ENCODE measurements at places on chromosomes 6 and 20.

DNA sequence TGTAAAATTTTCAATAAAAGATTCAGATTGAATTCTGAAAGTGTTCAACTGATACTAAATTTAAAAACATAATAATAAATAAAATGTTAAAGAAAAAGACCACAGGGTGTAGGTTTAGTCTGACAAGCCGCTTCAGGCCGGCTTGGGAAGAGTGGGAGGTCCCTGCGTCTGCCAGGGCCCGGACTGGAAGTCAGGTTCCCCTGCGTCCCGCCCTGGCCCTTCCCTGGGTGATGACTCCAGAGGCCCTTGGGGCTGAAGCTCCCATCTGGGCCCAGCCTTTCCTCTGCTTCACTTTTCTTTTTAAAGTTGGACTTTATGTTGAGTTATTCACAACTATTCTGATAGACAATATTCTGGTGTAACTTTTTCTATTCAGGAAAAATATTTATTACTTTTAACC is 93.3 kb downstream of the SMOC2 start:
- no peak for DNase-seq

DNA sequence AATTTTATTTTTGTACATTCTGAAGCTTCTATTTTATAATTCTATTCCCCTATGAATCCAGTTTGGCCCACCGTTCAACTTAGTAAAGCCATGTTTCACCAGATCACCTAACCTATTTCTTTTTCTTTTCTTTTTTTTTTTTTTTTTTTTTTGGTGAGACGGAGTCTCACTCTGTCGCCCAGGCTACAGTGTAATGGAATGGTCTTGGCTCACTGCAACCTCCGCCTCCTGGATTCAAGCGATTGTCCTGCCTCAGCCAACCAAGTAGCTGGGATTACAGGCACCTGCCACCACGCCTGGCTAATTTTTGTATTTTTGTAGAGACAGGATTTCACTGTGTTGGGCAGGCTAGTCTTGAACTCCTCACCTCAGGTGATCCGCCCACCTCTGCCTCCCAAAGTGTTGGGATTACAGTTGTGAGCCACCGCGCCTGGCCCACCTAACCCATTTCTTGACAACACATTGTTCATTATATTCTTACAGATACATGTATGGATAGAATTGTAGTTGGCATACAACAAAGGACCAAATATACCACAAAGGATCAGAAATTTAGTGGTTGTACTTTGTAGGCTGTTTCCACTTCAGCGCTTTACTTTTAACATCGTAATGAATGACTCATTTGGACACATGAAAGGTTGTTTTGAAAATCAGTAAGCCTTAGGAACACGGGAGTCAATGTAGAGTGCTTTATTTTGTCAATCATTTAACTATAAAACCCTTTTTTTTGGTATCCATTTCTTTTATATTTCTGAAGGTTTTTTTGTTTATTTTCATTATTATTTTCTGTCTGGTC is 63.2 kb downstream of the GJA1 start:
- DNase-seq = peak; percentile 65

- DNase-seq = peak; percentile 61
Observed at GRCh38 chr6:138719011-138719635, 54.4 kb upstream of the CCDC28A start.

DNA sequence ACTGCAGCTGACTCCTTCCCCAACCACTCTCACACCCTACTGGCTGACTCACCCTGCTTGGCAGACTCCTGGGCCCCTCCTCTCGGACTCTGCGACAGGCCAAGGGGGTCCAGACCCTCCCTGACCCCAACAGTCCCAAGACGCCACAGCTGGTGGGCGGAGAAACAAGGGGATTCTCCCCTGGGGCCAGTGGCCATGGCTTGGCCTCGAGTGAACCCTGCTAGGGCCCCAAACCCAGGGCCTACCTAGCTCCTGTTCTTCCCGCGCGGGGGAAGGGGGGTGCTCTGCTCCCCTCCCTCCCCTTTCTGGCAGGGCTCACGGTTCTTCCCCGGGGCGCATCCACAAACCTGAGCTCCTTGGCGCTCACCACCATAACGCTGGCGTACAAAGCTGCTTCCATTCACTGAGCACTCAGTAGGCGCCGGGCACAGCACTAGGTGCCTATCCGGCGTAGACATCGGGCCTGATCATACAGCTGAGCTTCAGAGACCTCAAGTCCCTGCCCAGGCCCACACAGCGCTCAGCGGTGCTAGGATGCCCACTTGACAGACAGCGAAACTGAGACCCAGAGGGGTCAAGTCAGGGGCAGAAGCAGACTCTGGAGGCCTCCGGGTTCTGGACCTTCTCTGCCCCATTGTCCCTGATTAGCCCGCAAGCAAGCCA is 597 bp downstream of the ADA start:
- DNase-seq = no peak

GRCh38 chr6:33750244-33750991 is 3.7 kb upstream of the IP6K3 start:
- DNase-seq = no peak

DNA sequence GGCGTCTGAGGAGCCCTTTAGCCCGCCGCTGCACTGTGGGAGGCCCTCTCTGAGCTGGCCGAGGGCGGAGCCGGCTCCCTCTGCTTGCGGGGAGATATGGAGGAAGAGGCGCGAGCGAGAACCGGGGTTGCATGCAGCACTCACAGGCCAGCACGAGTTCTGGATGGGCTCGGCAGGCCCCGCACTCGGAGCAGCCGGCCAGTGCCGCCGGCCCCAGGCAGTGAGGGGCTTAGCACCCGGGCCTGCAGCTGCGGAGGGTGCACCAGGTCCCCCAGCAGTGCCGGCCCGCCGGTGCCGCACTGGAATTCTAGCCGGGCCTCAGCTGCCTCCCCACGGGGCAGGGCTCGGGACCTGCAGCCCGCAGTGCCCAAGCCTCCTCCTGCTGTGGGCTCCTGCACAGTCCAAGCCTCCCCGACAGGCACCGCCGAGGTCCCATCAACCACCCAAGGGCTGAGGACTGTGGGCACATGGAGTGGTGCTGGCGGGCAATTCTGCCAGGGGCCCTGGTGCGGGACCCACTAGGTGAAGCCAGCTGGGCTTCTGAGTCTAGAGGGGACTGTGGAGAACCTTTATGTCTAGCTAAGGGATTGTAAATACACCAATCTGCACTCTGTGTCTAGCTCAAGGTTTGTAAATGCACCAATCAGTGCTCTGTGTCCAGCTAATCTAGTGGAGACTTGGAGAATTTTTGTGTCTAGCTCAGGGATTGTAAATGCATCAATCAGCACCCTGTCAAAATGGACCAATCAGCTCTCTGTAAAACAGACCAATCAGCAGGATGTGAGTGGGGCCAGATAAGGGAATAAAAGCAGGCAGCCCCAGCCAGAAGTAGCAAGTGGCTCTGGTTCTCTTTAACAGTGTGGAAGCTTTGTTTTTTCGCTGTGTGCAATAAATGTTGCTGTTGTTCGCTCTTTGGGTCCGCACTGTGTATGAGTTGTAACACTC is 329.7 kb upstream of the JARID2 start:
- no peak for DNase-seq

GRCh38 chr6:15297895-15298590 is 52.2 kb downstream of the JARID2 start:
- no peak for DNase-seq

GRCh38 chr20:61722146-61722678 is 343.5 kb downstream of the TAF4 start:
- no peak for DNase-seq

GRCh38 chr20:18981962-18982539 is 168.5 kb downstream of the SCP2D1 start:
- DNase-seq = no peak

DNA sequence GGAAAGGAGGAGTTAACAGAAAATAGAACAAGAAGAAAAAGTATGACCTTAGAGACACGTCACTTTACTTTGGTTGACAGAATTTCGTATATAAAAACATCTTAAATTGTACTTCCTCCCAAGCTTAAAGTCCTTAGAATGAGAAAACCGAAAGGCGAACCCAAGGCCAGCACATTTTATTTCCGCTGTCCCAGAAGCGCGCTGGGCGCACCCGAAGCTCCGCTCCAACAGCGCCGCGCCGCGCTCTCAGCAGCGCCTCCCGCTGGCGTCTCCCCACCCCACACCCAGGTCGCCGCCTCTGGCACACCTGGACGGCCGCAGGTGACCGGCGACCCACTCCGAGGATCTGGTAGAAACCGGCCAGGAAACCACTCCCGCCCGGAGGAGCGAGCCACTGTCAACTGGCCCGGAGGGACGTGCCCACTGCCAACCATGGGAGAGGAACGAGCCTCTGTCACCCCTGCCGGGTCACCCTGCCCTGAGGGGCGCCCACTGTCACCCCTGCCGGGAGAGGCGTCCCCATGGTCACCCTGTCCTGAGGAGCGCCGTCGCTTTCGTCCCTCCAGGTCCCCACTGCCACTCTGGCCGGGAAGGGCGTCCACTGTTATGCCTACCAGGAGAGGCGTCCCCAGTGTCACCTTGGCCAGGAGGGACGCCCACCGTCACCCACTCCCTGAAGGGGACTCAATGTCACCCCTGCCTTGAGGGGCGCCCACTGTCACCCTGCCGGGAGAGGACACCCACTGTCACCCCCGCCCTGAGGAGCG is 824 bp downstream of the MPC1 start:
- DNase-seq = peak; percentile 41

- DNase-seq = no peak
Observed at GRCh38 chr6:53241938-53242337, 93.3 kb upstream of the GCM1 start.

GRCh38 chr6:54813892-54814291 is 32.7 kb upstream of the FAM83B start:
- no peak for DNase-seq

GRCh38 chr20:46011631-46012482 is 3.1 kb downstream of the MMP9 start:
- no peak for DNase-seq

- no peak for DNase-seq
Observed at GRCh38 chr20:41352666-41353065, 12.0 kb downstream of the LPIN3 start.

- peak; percentile 92 for DNase-seq
Observed at GRCh38 chr6:30828027-30828962, 56.0 kb upstream of the DDR1 start.

DNA sequence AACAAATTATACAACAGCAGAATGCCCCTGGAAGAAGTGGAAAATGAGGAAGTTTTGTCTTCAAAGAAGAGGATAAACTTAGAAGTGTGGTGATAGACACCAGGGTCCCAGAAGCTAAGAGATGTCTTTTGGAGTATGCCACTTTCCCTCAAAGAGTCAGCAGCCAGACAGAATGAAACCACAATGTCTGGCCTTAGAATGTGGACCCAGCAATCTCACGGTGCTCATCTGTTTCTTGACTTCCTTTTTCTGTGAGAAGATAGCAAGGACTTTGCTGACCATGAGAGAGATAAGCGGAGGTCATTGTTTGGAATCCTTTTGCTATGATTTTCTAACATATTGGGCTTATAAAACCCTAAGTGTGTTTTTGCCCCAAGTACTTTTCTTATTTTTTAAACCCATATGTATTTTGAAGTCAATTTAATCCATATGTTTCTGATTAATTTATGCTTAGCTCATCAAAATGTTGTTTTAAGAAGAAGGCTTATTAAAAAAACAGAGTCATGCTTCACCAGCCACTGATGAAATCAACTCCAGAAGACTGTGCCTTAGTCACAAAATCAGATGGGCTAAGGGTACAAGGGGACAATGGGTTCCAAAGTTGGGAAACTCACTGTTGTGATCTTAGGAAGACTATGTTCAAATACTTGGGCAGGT is 451.2 kb upstream of the JAG1 start:
- no peak for DNase-seq

- no peak for DNase-seq
Observed at GRCh38 chr6:16092140-16092539, 36.7 kb upstream of the MYLIP start.

DNA sequence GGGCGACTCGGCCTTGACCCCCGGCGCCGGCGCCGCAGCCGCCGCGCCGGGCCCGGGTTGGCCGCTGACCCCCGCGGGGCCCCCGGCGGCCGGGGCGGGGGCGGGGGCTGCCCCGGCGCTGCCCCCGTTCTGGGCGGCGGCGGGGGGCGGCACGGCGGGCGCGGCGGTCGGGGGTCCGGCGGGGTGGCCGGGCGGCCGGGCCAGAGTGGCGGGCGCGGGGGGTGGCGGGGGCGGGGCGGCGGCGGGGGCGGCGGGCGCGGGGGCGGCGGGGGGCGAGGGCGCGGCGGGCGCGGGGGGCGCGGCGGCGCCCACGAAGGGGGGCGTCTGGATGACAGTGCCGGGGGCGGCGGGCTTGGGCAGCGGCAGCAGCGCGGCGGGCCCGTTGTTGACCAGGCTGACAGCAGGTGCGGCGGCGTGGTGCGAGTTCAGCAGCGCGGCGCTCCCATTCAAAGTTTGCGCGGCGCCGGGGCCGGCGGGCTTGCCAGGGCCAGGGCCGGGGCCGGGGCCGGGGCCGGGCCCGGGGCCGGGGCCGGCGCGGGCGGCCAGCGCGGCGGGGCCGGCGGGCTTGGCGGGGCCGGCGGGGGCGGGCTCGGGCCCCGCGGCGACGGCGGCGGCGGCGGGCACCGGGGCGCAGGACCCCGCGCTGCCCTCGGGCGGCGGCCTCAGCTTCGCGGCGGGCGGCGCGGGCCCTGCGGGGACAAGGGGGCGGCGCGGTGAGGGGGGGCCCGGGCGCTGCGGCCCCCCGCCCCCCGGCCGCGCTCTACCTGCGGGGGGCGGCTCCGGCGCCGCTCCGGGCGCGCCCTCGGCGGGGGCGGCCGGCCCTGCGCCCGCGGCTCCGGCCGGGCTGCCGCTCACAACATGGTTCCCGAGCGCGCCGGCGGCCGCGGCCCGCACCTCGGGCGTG is 659 bp downstream of the TAF4 start:
- no peak for DNase-seq

DNA sequence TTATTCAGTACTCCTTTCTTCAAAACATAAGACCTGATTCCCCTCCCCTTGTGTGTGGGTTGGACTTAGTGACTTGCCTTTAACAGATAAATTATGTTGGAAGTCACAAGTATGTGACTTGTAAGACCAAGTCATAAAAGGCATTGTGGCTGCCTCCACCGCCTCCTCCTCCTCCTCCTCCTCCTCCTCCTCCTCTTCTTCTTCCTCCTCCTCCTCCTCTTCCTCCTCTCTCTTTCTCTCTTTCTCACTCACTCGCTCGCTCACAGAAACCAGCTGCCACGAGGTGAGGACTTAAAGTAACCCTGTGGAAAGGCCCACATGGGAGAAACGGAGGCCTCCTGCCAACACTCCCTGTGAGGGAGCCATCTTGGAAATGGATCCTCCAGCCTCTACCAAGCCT is 64.0 kb downstream of the NCR2 start:
- DNase-seq = no peak

DNA sequence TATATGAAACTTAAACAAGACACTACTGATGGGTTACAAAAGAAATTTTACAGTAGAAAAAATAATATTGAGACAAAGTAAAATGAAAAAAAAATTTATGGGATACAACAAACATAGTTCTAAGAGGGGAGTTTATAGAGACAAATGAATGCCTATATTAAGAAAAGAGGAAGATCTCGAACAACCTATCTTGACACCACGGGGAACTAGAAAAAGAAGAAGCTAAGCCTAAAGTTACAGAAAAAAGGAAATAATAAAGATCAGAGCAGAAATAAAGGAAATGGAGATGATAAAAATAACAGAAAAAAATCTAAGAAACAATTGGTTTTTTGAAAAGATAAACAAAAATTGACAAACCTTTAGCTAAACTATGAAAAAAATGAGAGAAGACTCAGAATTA is 9.1 kb upstream of the ECHDC1 start:
- DNase-seq = no peak

- no peak for DNase-seq
Observed at GRCh38 chr6:167113047-167113754, 9.7 kb upstream of the CCR6 start.

Data from astrocyte of the spinal cord (primary cell).